AG04450 (cell line): ENCODE measurements at places on chromosomes 5 and 9.

DNA sequence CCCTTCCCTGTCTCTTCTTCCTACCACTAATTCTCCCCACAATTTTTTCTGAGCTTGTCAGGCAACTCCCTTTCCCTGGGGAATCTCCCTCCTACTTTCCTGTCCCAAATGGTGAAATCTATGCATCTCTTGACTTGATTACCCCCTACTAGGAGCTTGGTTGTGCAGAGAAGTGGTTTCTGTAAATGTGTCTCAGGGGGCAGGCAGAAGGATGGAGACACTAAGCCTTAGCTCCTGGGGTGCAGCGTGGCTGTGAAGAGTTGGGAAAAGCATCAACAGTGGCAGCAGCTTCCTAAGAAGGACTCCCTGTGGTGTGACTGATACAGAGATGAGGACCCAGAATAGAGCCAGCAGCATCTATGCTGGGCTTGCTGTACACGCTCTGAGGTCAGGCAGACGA, 62.3 kb downstream of the NRG2 start:
- no peak for DNase-seq

DNA sequence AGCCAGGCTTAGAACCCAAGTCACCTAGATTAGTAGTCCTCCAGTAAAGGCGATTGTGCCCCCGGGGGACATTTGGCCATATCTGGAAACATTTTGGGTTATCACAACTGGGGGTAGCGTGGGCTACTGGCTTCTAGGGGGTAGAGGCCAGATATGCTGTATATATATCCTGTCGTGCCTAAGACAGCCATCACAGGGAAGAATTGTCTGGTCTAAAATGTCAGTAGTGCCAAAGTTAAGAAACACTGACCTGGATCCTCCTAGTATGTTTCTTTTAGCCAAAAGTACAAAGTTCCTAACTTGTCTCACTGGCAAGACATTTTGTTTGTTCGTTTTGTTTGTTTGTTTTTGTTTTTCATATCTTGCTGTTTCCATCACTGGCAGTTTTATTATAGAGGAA, 13.8 kb downstream of the RABEPK start:
- DNase-seq = no peak

- no peak for DNase-seq
These were observed 602 bp downstream of the CCNI2 start for GRCh38 chr5:132747616-132748440.

DNA sequence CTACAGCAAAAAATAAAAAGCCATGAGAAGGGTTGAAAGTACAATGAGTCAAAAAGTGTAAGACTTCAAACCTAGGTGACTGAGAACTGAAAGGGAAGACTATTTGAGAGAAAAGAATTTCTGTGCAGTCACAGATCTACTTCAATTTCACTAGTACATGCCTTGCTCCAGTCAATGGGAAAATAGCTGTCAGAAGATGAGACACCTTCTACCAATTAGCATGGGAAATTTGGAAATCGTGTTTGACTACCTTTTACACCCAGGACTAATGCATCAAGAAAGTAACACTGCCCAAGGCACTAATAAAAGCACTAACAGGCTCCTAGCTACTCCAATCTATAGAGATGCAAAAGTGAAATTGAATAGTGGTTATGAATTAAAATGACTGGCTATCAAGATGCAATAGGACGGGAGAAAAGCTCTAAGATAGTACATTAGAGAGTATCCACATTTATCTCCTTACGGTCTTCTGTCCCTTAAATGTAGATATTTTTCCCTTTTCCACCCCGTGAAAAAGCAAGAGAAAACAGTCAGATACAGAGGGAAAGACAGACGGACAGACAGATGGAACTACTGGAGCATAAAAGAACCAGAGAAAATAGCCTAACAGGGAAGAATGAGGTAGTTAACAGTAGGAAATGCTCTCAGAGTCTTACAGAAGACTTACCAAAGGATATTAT, 15.2 kb downstream of the ERP44 start:
- no peak for DNase-seq

GRCh38 chr5:127957183-127957582, 126.4 kb upstream of the SLC12A2 start:
- DNase-seq = peak; percentile 27

GRCh38 chr9:30673132-30673531, 1711.3 kb upstream of the ACO1 start:
- DNase-seq = no peak

- DNase-seq = no peak
These were observed 997.1 kb downstream of the DNAH5 start for GRCh38 chr5:12947379-12947778.

DNA sequence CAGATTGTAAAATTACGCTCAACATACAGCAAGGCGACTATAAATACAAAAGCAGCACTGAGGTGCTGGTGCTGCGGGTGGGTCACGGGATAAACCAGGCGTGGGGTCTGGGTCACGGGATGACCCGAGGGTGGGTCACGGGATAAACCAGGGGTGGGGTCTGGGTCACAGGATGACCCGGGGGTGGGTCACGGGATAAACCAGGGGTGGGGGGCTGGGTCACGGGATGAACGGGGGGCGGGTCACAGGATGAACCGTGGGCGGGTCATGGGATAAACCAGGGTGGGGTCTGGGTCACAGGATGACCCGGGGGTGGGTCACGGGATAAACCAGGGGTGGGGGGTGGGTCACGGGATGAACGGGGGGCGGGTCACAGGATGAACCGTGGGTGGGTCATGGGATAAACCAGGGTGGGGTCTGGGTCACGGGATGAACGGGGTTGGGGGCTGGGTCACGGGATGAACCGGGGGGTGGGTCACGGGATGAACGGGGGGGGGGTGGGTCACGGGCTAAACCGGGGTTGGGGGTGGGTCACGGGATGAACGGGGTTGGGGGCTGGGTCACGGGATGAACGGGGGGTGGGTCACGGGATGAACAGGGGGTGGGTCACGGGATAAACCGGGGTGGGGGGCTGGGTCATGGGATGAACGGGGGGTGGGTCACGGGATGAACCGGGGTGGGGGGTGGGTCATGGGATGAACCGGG, 30.2 kb upstream of the SLC9A3 start:
- no peak for DNase-seq
